Fibroblast of lung (primary cell): ENCODE measurements at places on chromosomes 1 and 21. TPM values are rescaled to one million over a fixed set of nuclear protein-coding genes. Genes with fewer than 3 reads are reported as not detected.

KRTAP13-2 gene
- polyA plus RNA-seq, result not detected in 2 replicates

REN gene
- polyA plus RNA-seq, result 0.11 and 0.20 TPM in 2 replicates

- DNase-seq, result no peak
These were observed 50.9 kb downstream of the SLC37A1 start for GRCh38 chr21:42564561-42564971.

- no peak for DNase-seq
These were observed 38.8 kb downstream of the PARP1 start for GRCh38 chr1:226369110-226369509.

GRCh38 chr1:30731806-30732276 lies 8.5 kb upstream of the MATN1 start:
- no peak for DNase-seq
